Kidney (tissue), 22 donors: ENCODE measurements at places on chromosomes 7 and 10. TPM values are rescaled to one million over a fixed set of nuclear protein-coding genes. Genes with fewer than 3 reads are reported as not detected.

SH2D4B gene
- polyA plus RNA-seq, result not detected

PON3 gene
- 1.9 TPM for polyA plus RNA-seq

PCGF5 gene
- 26.8 TPM for polyA plus RNA-seq

POLR2J3 gene
- 70.8 TPM for polyA plus RNA-seq

PRPF18 gene
- 24.4 TPM for polyA plus RNA-seq

ACSM6 gene
- polyA plus RNA-seq, result 0.34 TPM

STEAP1 gene
- 6.3 TPM for polyA plus RNA-seq

FGFR2 gene
- 20.2 TPM for polyA plus RNA-seq

C10orf143 gene
- 9.2 TPM for polyA plus RNA-seq

GPR146 gene
- polyA plus RNA-seq, result 7.6 TPM

CAMK2B gene
- 3.2 TPM for polyA plus RNA-seq

STRIP2 gene
- 9.0 TPM for polyA plus RNA-seq

MEST gene
- 23.6 TPM for polyA plus RNA-seq

LIPN gene
- polyA plus RNA-seq, result not detected

IDI2 gene
- polyA plus RNA-seq, result not detected

TMEM273 gene
- 3.2 TPM for polyA plus RNA-seq

HSPA12A gene
- polyA plus RNA-seq, result 18.9 TPM

STEAP1B gene
- polyA plus RNA-seq, result not detected

CYP51A1 gene
- 43.0 TPM for polyA plus RNA-seq

SLC16A9 gene
- polyA plus RNA-seq, result 91.1 TPM

RBM20 gene
- polyA plus RNA-seq, result 0.88 TPM

GJD4 gene
- polyA plus RNA-seq, result not detected

GIMAP1 gene
- polyA plus RNA-seq, result 6.4 TPM

CFAP70 gene
- 8.7 TPM for polyA plus RNA-seq

MSMB gene
- polyA plus RNA-seq, result not detected

CNPY1 gene
- polyA plus RNA-seq, result not detected

ARL3 gene
- 28.8 TPM for polyA plus RNA-seq

NPFFR1 gene
- not detected for polyA plus RNA-seq

CPN1 gene
- 0.43 TPM for polyA plus RNA-seq

LIPK gene
- not detected for polyA plus RNA-seq

ADAM22 gene
- 2.2 TPM for polyA plus RNA-seq

TIMM23B gene
- 4.1 TPM for polyA plus RNA-seq

SHOC2 gene
- polyA plus RNA-seq, result 18.0 TPM

CYP26C1 gene
- polyA plus RNA-seq, result 0.09 TPM

APBB1IP gene
- polyA plus RNA-seq, result 4.1 TPM

ZPBP gene
- polyA plus RNA-seq, result not detected

VSTM4 gene
- polyA plus RNA-seq, result 7.4 TPM

PCGF6 gene
- 3.0 TPM for polyA plus RNA-seq

C10orf53 gene
- not detected for polyA plus RNA-seq

PRPS1L1 gene
- not detected for polyA plus RNA-seq

COPG2 gene
- polyA plus RNA-seq, result 12.6 TPM

SHTN1 gene
- 14.0 TPM for polyA plus RNA-seq

OSBPL3 gene
- polyA plus RNA-seq, result 8.6 TPM

BMPR1A gene
- polyA plus RNA-seq, result 7.9 TPM

TMEM139 gene
- polyA plus RNA-seq, result 108 TPM

MKX gene
- polyA plus RNA-seq, result not detected

TMEM236 gene
- 0.09 TPM for polyA plus RNA-seq

C10orf95 gene
- polyA plus RNA-seq, result 0.62 TPM

SLC26A4 gene
- 7.3 TPM for polyA plus RNA-seq

SUGCT gene
- polyA plus RNA-seq, result 45.1 TPM

MBLAC1 gene
- 3.7 TPM for polyA plus RNA-seq

NEUROD6 gene
- not detected for polyA plus RNA-seq
